ENCODE measurements at places on chromosomes 5 and 9.

DNA sequence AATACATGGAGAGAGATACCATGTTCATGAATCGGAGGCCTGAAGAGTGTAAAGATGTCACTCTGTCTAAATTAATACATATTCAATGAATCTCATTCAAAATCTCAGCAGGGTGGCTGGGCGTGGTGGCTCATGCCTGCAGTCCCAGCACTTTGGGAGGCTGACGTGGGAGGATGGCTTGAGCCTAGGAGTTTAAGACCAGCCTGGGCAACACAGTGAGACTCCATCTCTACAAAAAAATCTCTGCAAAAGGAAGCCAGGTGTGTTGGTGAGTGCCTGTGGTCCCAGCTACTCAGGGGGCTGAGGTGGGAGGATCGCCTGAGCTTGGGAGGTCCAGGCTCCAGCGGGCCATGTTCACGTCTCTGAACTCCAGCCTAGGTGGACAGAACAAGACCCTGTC lies 49.7 kb downstream of the COL23A1 start:
- DNase-seq = no peak

GRCh38 chr5:78698191-78698791 lies 49.7 kb upstream of the LHFPL2 start:
- DNase-seq = no peak

- no peak for DNase-seq
Observed at GRCh38 chr9:75130621-75131230, 42.4 kb downstream of the OSTF1 start.

- no peak for DNase-seq
Observed at GRCh38 chr9:91291866-91292265, 69.9 kb downstream of the AUH start.

DNA sequence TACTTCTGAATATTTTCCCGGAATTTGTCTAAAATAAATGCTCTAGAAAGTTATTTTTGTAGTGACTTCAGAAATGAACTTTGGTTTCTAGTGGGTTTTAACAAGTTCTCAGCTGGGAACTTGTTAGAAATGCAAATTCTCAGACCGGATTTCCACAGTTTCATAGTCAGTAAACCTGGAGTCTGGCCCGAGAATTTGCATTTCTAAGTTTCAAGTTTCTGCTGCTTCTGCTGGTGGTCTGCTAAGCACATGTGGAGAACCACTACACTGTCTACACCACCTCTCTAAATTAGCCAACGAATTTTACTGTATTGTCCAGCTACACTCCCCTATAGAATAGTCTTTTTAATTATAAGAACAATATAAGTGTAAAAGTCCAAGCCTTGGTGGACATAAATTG lies 208.0 kb downstream of the CHSY3 start:
- no peak for DNase-seq

GRCh38 chr9:78871452-78872331 lies 574.8 kb downstream of the PSAT1 start:
- DNase-seq = no peak

DNA sequence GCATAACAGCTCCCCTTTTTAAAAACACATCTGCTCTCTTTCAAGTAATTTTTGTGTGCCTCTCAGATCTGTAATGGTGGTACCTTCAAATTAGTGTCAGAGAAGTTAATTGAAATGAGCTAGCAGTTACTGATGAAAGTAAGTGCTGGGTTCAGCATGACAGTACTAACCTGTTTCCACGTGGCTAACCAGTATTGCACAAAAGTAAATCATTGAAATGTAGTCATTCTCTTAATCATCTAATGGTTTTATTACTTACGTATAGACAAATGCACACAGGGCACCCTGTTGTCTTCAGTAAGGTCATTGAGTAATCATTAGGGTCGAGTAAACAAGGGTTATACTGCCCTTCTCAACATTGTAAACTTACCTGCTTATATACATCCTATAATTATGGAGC lies 157.8 kb upstream of the PRR16 start:
- DNase-seq = no peak

DNA sequence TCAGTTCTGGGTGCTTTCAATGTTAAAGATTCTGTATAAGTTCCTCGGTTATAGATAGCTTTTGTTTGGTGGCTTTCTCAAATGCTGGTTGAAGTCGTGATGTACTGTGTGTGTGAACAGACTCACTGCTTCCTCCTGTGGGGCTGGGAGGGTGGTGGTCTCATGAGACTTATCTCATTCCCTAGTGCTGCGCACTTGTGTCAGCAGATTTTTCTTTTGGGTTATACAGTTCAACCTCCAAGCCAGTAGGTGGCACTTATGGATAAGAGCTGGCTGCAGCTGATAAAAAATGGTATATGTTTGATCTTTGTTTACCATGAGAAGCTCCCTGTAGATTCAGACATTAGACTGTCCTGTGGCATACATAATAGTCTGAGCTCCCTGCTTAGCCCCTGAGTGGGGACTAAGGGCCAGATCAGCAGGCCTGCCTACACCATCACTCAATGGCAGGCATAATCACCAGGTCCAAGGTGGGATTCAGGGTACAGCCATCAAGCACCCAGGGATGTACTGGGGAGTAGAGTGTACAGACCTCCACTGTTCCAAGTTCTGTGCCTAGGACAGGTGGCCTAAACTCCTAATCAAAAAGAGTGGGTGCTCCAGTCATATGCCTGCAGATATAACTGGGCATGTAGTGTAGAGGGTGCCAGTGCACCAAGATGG lies 174.2 kb downstream of the OXCT1 start:
- no peak for DNase-seq

- DNase-seq = peak; percentile 28
Observed at GRCh38 chr5:39716532-39717028, 291.8 kb upstream of the DAB2 start.

GRCh38 chr5:14128079-14128478 lies 15.1 kb upstream of the TRIO start:
- DNase-seq = no peak

- no peak for DNase-seq
Observed at GRCh38 chr5:64457846-64458245, 48.0 kb upstream of the RGS7BP start.

- DNase-seq = no peak
Observed at GRCh38 chr5:1570975-1571374, 47.2 kb upstream of the LPCAT1 start.

DNA sequence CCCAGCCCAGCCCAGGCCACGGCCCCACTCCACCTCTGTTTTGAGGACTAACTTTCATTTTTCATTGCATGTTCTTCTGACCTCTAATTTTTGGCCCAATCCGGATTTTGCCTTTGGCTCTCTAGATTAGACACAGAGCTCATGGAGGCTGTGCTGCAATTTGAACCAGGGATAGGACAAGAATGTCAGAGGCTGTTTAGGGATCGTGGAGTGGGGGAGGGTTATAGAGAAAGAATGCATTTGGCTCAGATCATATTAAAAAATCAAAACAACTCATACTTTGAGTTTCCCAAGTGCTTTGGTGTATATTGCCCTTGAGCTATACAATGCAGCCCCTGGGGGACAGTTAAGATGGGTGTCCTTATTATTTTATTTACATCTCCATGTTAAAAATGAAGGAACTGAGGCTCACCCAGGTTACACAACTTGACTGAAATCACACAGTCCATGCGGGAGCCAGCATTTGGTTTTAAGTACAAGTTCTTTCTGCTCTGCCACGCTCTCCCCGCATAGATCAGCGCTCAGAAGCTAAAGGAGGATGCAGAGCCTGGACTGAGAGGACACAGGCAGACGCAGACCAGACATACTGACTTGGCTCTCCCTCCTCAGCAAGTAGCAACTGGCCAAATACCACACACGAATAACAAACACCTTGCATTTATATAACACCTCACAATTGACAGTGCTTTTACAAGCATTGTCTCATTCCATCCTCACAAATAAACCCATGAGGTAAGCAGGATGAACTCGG lies 126.4 kb upstream of the RAI14 start:
- DNase-seq = no peak

- DNase-seq = no peak
Observed at GRCh38 chr9:15722888-15723287, 170.0 kb downstream of the CCDC171 start.

- no peak for DNase-seq
Observed at GRCh38 chr5:109601736-109602135, 88.0 kb upstream of the MAN2A1 start.

DNA sequence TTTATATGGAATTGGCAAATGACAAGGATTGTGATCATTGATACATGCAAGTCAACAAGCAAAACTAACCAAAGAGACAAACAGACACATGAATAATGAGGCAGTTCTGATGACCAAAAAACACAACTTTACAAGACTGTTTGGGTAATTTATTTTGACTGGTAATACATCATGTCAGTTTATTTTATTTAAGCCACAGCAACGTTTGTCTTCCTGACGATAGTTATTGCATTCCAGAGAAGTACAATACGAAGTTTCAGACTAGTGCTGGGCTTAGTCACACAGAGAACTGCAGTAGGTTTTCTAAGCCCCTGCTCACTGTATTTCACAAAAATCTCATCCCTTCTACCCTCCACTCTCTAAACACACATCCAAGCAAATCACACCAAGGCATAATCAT lies 514.2 kb downstream of the RAB3C start:
- no peak for DNase-seq

DNA sequence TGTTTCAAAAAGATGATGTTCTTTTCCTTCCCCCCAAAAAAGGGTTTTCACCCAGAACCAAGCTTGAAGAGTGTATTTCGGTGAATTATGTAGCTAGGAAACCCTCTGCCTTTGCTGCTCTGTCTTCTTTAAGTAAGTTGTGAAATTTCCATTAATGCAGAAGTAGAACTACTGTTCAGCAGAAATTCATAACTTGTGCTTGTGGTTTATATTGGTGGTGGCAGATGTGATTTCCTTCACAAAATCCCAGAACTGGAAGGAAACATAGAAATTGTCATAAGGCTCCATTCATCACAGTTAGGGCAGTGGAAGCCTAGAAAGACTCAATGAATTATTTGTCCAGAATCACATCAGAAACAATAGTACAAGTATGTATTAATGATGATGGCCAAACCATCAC lies 42.1 kb upstream of the DAB2 start:
- DNase-seq = no peak

- DNase-seq = no peak
Observed at GRCh38 chr5:133638436-133638835, 26.1 kb upstream of the FSTL4 start.

GRCh38 chr5:61582887-61583286 lies 250.8 kb downstream of the ZSWIM6 start:
- no peak for DNase-seq

DNA sequence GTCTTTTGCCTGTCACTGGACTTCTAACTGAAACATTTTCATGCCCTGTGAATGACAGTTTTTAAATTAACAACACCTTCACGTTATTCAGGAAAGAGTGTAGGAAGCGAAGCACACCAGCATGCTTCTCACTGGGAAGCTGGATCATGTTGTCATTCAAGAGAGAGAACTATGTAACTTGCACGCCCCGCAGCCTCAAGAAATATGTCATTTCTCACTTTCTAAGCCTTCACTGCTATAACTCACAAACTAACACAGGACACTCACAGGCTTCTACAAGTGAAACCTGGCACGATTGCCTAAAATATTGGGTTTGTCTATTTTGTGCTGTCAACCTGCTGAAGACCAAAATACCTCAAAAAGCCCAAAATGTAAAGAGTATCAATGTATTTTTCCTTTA lies 466.3 kb downstream of the EFNA5 start:
- no peak for DNase-seq
